ENCODE measurements at places on chromosomes 5 and 9.
A peak's percentile ranks its signal among the peaks of the same experiment; 100 is the strongest.

- no peak for DNase-seq
Observed at GRCh38 chr9:112817860-112818203, 67.3 kb downstream of the SNX30 start.

DNA sequence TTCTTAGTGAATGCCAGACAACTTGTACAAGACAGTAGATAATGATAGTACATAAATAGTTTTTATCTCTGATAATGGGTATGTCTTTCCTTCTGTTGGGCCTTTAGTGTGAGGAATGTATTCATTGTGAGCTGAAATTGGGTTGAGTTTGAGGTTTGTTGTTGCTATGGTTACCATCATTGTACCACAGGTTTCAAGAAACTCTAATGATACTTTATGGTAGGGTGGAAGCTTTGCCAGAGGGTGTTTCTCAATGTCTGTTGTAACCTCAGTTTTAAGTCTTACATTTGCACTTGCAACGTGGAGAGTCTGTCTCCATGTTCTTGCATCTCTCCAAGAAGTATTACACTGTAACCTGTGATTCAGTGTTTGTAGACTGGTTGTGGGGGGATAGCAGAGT lies 1550.1 kb downstream of the MAT2B start:
- no peak for DNase-seq

DNA sequence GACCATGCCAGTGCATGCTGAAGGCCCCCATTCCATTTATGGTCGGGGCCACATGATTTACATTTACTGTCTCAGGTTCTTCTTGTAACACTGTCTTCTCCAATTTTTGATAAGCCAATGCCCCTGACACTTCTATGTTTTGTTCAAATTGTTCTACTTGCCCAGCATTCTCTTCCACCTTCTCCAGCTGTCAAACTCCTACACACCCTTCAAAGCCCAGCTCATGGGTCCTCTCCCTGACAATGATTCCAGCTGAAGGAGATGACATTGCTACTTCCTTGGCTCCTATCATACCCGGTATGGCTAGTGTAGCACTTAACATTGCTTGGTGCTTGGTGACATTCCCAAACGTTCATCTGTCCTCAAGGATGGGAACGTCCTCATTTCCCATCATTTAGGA lies 41.1 kb upstream of the KCNMB1 start:
- DNase-seq: no peak

- DNase-seq: no peak
Observed at GRCh38 chr5:148214665-148215185, 11.9 kb downstream of the SPINK6 start.

- no peak for DNase-seq
Observed at GRCh38 chr5:14753947-14754346, 89.4 kb downstream of the OTULIN start.

DNA sequence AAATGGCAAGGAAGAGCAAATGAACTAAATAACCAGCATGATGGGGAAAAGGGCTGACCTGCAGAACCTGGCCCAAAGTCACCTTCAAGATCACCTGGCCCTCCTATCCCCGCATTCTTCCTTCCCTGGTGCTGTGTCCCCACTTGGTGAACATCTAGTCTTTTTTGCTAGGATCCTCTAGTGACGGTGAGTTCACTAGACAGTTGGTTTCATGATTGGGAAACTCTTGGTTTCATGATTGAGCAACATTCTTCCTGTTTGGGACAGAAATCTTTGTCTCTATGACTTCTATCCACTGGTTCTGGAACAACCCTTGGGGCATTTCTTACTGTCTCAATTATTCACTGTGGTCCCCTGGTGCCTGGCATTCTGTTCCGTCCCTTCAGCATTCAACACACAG lies 50.2 kb upstream of the DAB2IP start:
- no peak for DNase-seq

GRCh38 chr9:123776708-123777537 lies 153.0 kb downstream of the DENND1A start:
- no peak for DNase-seq

DNA sequence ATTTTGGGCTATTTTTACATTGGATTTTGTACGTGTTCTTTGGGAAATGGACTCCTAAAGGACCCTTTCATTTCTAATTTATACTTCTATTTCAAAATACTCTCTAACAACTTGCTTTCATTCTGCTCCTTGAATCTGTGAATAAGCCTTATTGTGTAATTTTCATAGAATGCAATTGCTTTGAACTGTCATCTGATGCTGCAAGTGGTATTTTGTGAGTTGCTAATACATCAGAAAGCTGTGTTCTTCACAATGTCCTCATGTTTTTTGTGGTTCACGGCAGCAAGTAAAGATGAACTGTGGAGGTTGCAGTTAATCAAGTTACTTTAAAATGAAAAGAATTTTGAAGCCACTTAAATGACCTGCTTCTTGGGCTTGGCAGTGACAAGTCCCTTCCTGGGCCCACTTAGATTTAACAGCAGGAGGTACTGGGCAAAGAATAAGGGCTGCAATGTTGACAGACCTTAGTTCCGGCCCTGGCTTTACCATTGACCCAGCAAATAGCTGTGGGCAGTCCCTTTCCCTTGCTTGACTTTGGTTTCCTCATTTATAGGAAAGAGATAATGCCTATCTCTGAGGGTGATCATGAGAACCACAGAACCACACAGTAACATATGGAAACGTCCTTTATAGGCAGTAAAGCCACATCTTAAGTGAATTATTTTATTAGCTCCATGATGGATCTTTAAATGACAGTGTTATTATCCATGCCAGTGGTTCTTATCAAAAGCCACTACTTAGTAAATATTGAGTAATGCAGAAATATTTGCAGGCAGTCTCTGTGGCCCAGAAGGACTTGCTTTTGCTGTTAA lies 54.8 kb downstream of the IQGAP2 start:
- DNase-seq: no peak

DNA sequence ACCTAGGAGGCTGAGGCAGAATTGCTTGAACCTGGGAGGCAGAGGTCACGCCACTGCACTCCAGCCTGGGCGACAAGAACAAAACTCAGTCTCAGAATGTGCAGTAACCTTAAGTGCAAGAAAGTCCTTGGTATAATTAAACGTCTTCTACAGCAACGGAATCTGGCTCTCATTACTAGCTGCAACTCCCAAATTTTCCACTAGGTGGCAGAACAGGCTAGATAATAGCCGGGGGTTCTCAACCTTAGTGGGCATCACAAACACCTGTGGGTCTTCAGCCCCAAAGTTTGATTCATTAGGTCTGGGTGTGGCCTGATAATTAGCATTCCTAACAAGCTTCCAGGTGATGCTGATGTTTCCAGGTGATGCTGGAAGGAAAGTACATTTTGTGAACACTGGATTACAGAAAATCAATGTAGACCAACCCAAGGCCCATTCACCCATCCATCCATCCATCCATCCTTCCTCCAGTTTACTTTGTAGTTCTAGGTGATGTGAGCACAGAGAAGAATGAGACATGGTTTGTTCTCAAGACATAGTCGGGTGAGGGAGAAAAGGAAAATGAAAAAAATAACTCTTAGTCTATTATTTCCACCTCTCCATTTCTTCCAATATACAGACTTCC lies 37.3 kb downstream of the FBXW2 start:
- DNase-seq: peak; percentile 29

- DNase-seq: no peak
Observed at GRCh38 chr5:73893813-73894212, 267.8 kb downstream of the ARHGEF28 start.

- no peak for DNase-seq
Observed at GRCh38 chr9:135910216-135910615, 2.9 kb upstream of the CAMSAP1 start.

DNA sequence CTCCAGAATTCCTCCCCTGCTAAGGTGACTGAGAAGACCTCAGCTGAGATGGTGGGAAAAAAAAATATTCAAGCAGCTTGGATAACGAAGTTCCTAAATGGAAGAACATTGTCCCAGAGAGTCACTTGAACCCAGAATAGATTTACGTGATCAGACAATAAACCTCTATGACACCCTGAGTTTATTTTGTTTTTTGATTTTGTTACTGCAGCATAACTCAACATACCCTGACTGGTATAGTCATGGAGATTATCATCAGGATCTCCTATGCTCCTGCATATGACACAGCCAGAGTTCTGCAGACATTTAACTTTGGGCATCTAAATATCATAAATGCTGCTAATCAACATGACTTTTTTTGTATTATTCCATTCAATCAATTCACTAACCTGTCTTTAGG lies 282.9 kb downstream of the RASEF start:
- no peak for DNase-seq

DNA sequence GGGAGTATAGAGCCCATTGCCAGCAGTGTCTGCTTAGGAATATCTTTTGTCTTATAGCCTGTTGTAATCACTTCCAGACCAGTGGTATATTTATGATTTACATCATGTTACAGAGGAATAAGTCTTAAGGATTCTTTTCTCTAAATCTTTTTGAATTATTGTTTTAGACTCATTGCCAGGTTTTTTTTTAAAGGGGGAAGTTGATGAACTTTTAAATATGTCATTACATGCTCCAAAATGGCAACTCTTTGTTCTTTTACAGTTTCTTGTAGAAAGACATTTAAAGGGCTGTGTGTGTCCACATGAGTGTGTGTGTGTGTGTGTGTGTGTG lies 59.4 kb upstream of the NFIB start:
- no peak for DNase-seq

DNA sequence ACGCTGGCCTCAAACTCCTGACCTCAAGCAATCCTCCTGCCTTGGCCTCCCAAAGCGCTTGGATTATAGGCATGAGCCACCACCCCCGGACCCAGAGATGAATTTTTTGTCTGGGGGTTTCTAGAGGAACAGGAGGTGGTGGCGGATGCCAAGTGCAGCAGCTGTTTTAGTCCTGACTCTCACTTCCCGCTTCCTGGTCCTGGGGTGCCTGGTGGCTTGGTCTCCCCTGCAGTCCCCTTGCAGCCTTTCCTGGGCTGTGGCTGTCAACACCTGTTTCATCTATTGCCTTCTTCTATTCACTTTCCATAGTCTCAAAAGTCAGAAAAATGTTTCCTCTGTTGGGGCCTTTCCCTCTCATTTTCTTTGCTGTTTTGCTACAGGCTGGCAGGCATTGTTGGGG lies 6.5 kb upstream of the NHP2 start:
- no peak for DNase-seq

DNA sequence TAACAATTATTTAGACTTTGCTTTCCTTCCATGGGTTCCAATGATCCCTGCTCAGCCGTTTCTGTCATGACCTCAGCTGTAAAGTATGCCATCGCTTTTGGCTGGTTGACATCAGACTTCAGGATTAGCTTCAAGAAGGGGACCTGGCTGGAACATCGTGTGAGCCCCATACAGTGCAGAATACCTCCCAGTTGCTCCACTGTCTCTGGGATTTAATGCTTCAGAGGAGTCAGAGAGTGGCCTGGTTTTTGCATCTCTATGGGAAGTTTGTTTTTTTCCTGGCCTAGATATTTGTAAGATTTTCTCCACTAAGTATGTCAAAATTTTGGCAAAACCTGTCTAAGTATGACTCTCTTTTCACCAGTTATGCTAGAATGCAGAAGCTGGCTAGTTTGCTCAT lies 216.9 kb downstream of the GABBR2 start:
- DNase-seq: no peak

GRCh38 chr5:137142346-137142745 lies 356.8 kb downstream of the SPOCK1 start:
- DNase-seq: no peak
